ENCODE measurements at places on chromosomes 13 and 19.

GRCh38 chr19:16366433-16367260 lies 42.0 kb downstream of the KLF2 start:
- no peak for DNase-seq

DNA sequence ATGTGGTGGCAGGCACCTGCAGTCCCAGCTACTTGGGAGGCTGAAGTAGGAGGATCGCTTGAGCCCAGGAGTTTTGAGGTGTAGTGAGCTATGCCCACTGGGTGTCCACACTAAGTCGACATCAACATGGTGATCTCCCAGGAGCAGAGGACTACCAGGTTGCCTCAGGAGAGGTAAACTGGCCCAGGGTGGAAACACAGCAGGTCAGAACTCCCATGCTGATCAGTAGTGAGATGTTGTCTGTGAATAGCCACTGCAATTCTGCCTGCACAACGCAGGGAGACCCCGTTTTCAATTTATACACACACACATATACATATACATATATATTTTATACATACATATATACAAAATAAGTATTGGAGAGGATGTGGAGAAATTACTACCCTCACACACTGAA lies 2.1 kb upstream of the ZNF224 start:
- no peak for DNase-seq

DNA sequence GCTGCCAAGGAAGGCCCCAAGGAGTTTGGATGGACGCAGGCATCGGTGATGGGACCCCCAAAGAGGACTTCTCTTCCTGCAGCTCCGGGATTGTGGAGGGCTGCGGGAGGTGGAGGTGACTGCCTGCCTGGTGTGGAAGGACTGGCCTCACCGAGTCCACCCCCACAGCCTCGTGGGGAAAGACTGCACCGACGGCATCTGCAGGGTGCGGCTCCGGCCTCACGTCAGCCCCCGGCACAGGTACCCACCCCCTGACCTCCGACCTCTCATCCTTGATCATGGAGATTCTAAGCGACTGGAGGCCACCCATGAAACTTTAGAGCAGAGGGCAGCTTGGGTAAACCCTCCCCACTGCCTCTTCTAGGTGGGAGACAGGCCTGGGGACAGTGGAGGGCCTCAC lies 16.9 kb upstream of the CLASRP start:
- no peak for DNase-seq

- no peak for DNase-seq
These were observed 94.3 kb downstream of the SIPA1L3 start for GRCh38 chr19:38001158-38001781.

GRCh38 chr13:79392882-79393563 lies 13.0 kb downstream of the RBM26 start:
- no peak for DNase-seq

Measured in head of caudate nucleus (tissue), 42 donors.